ENCODE measurements at places on chromosomes 1 and 21. TPM values are rescaled to one million over a fixed set of nuclear protein-coding genes. Genes with fewer than 3 reads are reported as not detected.

GRCh38 chr1:11893907-11894251 is 32.3 kb downstream of the KIAA2013 start:
- H3K27ac ChIP-seq: no peak overlapping the region
- H3K27me3 ChIP-seq: peaks cover 37% of the 10 kb centered on the region
- no peaks in the 10 kb centered on the region for H3K4me1 ChIP-seq

DNA sequence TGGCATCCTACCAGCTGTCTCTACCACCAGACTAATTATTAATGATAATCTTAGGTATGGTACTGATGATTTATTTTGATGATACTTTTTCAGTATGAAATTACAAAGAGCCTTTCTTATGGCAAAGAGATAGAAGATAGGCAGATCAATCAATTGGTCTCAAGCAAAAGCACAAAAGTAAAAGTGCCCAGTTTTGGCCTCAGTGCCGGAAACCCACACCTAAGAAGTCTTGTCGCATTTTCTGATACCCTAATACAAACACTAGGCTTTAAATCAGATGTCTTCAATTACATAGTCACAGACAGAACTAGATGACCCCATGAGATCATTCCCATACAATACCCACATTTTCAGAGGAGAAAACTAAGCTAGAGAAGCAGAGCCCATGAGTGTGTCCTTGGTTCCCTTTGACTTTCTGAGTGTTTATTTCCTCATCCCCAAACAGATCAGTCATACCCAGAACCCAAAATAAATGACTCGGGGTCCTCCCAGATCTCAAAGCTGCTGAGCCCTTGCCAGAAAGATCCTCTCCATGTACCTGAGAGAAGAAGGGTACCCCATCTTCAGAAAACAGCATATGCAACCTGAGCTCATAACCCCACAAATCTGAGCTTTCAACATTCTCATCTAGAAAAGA is 7.7 kb downstream of the ITPKB start:
- no peaks in the 10 kb centered on the region for H3K27me3 ChIP-seq
- peaks cover 94% of the 10 kb centered on the region for H3K4me1 ChIP-seq
- no peak for DNase-seq
- H3K36me3 ChIP-seq: peaks cover 88% of the 10 kb centered on the region

Gene PKNOX1
- total RNA-seq: 33.7 TPM

GRCh38 chr1:208544794-208545193 is 300.6 kb upstream of the PLXNA2 start:
- no peaks in the 10 kb centered on the region for H3K27me3 ChIP-seq
- DNase-seq: no peak
- no peaks in the 10 kb centered on the region for H3K4me1 ChIP-seq
- H3K36me3 ChIP-seq: no peaks in the 10 kb centered on the region

DNA sequence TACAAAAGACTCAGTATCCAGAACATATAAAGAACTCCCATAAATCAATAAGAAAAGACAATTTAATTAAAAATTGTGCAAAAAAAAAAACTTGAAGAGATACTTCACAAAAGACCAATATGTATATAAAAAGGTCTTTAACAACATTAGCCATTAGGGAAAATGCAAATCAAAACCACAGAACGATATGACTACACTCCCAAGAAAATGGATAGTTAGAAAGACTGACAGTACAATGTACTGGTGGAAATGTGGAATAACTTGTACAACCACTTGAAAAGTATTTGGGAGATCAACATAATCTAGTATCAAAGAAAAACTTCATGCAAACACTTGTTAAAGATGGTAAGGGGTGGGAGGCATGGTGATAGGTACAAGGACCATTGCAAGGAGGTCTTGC is 3.9 kb upstream of the CLCA1 start:
- no peak overlapping the region for H3K4me3 ChIP-seq
- H3K36me3 ChIP-seq: no peaks in the 10 kb centered on the region
- no peak overlapping the region for H3K27ac ChIP-seq

GRCh38 chr1:19799230-19800075 is at the start of gene TMCO4:
TMCO4 (minus strand) TSS chr1:19799916; CDS start chr1:19780758, 19,158 bp downstream.
- peaks cover 4% of the 10 kb centered on the region for H3K27me3 ChIP-seq
- H3K27ac ChIP-seq: peak within 1 kb of the TSS; percentile 85
- H3K4me1 ChIP-seq: peaks cover 42% of the 10 kb centered on the region
- peaks cover 17% of the 10 kb centered on the region for H3K36me3 ChIP-seq

DNA sequence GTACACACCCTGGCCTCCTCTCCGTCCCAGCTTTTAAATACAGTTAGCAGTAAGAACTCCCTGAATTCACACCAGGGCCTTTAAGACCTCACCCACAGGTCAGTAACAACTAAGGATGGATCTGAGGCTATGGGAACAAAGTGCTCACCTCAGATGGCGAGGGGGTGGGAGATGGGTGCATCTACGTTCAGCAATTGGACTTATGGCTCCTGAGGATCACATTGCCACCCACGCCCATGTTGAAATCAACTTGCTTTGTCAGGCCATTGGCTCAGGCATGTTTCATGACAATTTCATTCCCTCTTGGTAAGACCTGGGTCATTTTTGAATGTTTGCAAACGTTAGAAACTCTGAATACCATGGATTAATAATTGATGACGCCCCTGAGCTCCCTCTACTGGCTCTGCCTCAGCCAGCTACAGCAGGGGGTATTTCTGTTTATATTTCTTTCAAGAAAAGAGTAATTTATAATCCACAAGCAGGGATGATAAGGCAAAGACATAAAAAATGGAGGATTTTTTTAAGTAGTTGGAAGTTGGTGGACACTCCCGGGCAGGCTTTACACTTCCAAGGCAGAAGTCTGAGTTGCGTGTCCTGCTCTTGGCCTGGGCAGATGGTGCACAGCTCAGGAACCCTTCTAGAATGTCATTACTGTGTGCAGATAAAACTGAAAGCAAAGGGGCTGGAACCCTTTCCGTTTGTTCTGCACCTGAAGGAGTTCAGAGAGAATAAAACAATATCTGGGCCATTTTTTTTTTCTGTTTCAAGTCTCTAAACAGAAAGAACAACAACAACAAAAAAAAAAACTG is 13.7 kb upstream of the LBR start:
- peaks cover 56% of the 10 kb centered on the region for H3K4me1 ChIP-seq
- H3K4me3 ChIP-seq: peak overlapping the region; percentile 38
- H3K27me3 ChIP-seq: no peaks in the 10 kb centered on the region
- H3K36me3 ChIP-seq: no peaks in the 10 kb centered on the region

Gene CC2D1B
- 43.8 TPM for total RNA-seq

DNA sequence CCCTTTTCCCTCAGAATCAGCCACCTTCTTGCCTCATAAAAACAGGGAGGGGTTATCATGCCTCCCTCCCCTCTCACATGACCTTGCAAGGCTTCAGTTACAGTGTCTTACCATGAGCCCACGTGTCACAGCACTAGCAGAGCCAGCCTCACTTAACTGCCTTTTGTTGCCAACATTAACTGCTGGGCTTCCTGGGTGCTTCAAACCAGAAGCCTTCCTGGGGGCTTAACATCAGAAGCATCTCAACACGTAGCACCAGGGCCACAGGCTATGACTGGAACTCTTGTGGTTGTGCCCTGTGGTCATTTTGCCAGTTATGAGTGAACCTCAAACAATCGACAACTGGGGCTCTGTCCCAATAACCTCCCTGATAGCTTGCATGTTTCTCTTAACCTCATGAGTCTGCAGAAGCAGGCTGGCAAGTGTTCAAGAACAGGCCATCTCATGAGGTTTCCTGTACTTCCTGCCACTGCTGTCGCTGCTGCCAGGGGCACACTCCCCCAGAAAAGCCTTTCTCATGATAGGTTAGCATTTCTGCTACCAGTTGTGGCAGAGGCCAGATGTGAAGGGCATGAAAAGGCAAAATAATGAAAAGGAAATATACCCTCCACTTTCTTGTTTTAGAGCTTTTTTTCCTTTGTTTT is 132.2 kb downstream of the GLUL start:
- DNase-seq: peak; percentile 83
- H3K27me3 ChIP-seq: no peaks in the 10 kb centered on the region
- peak overlapping the region; percentile 93 for H3K27ac ChIP-seq
- H3K4me1 ChIP-seq: peaks cover 35% of the 10 kb centered on the region
- H3K4me3 ChIP-seq: peak overlapping the region; percentile 26

Gene LMX1A
- not detected for total RNA-seq

Gene OR14K1
- not detected for total RNA-seq

- H3K4me1 ChIP-seq: no peaks in the 10 kb centered on the region
- DNase-seq: no peak
- peaks cover 5% of the 10 kb centered on the region for H3K36me3 ChIP-seq
- peaks cover 3% of the 10 kb centered on the region for H3K27me3 ChIP-seq
Observed at GRCh38 chr1:234649432-234650081, 39.6 kb upstream of the IRF2BP2 start.

GRCh38 chr1:228379666-228380065 is 27.0 kb downstream of the TRIM11 start:
- no peak for DNase-seq
- peaks cover 9% of the 10 kb centered on the region for H3K4me1 ChIP-seq
- no peaks in the 10 kb centered on the region for H3K36me3 ChIP-seq
- no peak overlapping the region for H3K27ac ChIP-seq

Gene LAPTM5
- total RNA-seq: 481 TPM

- no peak overlapping the region for H3K4me3 ChIP-seq
- H3K27ac ChIP-seq: no peak overlapping the region
- DNase-seq: no peak
- no peaks in the 10 kb centered on the region for H3K4me1 ChIP-seq
- H3K36me3 ChIP-seq: no peaks in the 10 kb centered on the region
Observed at GRCh38 chr1:204970937-204971336, 72.1 kb upstream of the CNTN2 start.

DNA sequence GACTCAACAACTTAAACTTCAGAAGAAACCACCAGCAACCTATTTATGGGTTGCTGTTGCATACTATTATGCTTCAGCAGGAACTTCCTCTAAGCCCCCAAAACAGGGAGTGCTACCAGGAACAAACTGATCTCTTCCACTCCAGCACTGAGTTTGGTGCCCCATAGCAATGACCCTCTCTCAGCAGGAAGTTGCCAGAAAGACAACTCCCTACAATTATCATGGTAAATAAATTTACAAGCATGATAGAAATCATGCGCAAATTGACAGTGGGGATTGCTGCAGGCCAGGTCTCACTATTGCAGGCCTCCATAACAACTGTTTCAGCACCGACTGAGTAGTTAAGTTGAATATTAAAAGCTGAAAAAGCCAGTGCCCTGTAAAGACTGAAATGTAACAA is 180.6 kb downstream of the PLA2G4A start:
- H3K4me1 ChIP-seq: peaks cover 7% of the 10 kb centered on the region
- H3K27ac ChIP-seq: no peak overlapping the region
- H3K36me3 ChIP-seq: peaks cover 2% of the 10 kb centered on the region
- H3K27me3 ChIP-seq: no peaks in the 10 kb centered on the region

- no peak overlapping the region for H3K27ac ChIP-seq
- no peak overlapping the region for H3K4me3 ChIP-seq
- no peak for DNase-seq
Observed at GRCh38 chr1:224726441-224727182, 110.5 kb downstream of the CNIH3 start.

GRCh38 chr1:114094363-114094634 is 59.4 kb downstream of the SYT6 start:
- no peaks in the 10 kb centered on the region for H3K36me3 ChIP-seq
- H3K4me3 ChIP-seq: no peak overlapping the region
- no peaks in the 10 kb centered on the region for H3K4me1 ChIP-seq
- H3K27me3 ChIP-seq: peaks cover 10% of the 10 kb centered on the region
- DNase-seq: no peak
- no peak overlapping the region for H3K27ac ChIP-seq

Gene RNU1-2
- total RNA-seq: 1,691 TPM
